Omental fat pad (tissue), 4 donors: ENCODE measurements at places on chromosomes 5 and 9.

GRCh38 chr5:116696366-116696765 is 121.7 kb upstream of the SEMA6A start:
- no peak for DNase-seq

DNA sequence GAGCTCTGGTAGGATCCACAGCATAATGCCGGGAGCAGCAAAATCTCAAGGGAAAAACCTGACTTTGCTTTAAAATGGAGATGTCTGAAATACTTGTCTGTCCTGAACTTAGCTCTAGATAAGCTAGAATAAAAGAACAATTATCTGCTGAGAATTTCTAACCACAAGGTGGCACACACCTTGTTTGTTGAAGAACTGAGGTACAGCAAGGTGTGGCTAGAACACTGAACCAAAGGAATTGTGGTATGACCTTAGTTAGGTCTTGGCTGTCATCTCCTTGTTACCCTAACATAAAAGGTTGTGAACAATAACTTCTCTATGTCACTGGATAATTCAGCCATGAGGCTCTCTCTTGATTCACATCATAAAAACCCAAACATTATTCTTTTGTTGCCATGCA is 72.3 kb upstream of the ANXA1 start:
- DNase-seq, result no peak

DNA sequence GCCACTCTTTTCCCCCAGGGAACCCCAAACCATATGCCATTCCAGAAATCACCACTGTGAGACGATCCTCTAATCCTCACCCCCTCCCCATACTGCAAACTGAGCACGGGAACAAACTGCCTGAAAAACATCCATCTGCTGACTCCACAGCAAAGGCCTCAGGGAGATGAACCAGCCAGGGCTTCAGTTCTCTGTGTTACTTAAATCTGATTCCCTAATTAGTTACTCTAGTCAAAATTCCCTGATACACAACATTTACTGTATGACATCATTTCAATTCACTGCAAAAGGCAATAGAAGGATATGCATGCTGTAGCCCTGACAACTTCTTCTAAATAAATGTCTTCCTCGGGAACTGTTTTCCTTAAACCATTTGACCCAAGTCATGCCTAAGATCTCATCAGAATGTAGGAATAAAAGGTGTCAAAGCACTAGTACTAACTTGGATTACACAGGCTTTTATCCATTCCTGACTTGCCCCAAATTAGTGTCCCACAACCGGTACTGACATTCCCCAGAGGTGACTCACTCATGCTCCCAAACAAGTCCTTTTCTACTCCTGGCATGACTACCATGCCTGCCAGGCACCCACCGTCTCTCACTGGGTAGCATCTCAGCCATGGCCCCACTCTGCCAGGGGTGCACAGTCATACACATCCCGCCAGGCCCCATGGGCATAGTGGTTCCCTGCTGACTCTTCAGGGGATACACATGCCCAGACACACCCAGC is 35.0 kb downstream of the MTX3 start:
- DNase-seq, result no peak

- DNase-seq, result no peak
These were observed 313.4 kb downstream of the DEPDC1B start for GRCh38 chr5:60386436-60387050.

- no peak for DNase-seq
These were observed 142.7 kb downstream of the MLLT3 start for GRCh38 chr9:20479419-20480155.

- DNase-seq, result no peak
These were observed 19.9 kb upstream of the PLPP1 start for GRCh38 chr5:55554585-55555202.

GRCh38 chr5:175494264-175495183 is 16.2 kb downstream of the SFXN1 start:
- DNase-seq, result no peak

- no peak for DNase-seq
These were observed 48.2 kb upstream of the ENTREP1 start for GRCh38 chr9:69276775-69277174.

DNA sequence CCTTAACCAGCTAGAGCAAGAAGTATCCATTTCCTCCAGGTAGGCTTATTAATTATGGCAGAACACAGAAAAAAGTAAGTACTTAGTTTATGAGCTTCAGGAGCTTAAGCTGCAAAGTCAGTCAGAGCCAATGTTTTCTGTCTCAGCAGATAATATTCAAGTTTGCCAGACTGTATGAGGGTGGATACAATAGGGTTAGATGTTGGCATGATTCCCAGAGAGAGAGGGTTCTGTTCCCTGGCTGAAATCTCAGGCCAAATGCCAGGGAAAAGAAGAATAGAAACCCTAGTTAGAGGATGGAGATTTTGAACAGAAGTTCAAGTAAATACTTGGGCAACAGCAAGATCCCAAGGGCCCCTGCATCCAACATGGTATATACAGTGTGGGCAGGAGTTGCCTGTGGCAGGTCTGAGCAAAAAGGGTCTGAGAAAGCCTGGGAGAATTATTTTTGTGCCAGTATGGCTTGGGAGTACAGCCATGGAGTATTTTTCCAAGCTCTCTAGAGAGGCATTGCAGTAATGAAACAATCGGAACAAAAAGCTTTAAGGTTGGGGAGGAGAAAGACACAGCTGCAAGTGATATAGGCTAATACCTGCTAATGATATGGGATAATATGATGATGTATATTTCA is 31.0 kb upstream of the ISOC1 start:
- DNase-seq, result no peak

DNA sequence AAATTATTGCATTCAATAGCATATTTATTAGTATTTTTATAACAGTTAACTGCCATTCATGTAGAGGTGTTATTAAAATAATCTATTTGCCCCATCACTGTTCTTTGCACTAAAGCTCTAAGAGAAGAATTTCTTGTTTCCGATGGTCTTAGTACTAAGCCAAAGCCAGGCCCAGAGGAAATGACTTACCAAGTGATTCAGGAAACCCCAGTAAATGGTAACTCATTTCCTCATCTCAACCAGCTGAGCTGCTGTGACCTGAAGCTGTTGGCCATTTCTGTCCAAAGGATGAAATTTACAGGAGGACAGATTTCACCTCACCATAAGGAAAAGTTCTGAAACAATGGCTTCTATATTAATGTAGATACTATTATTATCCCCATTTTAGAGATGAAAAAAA is 117.0 kb downstream of the PIK3R1 start:
- DNase-seq, result no peak

DNA sequence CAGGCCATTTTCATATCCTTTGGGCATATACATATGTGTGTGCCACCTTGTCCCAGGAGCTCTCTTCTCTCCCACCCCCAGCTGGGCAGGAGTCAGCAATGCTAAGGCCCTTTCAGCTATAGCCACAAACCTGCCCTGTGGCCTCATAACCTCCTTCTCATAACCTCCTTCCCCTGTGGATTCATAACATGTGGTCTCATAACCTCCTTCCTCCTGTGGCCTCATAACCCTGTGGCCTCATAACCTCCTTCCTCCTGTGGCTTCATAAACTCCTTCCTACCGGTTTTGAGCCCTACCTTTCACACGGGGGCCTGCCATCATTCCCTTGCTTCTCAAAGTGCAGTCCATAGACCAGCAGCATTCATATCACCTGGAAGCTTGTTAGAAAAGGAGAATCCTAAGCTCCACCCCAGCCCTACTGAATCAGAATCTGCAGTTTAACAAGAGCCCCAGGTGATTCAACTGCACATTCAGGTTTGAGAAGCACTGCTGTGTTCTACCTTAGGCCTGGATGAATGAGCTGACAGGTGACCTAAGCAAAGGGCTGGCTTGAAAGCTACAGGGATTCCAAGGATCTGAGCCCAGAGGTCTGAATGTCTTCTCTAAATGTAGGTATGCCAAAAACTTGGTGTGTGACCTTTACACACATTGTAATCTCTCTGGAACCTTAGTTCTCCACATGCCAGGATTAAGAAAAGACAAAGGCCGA is 41.9 kb upstream of the PLPP6 start:
- no peak for DNase-seq

- DNase-seq, result no peak
These were observed 186.5 kb downstream of the ERCC6L2 start for GRCh38 chr9:96062031-96062430.

DNA sequence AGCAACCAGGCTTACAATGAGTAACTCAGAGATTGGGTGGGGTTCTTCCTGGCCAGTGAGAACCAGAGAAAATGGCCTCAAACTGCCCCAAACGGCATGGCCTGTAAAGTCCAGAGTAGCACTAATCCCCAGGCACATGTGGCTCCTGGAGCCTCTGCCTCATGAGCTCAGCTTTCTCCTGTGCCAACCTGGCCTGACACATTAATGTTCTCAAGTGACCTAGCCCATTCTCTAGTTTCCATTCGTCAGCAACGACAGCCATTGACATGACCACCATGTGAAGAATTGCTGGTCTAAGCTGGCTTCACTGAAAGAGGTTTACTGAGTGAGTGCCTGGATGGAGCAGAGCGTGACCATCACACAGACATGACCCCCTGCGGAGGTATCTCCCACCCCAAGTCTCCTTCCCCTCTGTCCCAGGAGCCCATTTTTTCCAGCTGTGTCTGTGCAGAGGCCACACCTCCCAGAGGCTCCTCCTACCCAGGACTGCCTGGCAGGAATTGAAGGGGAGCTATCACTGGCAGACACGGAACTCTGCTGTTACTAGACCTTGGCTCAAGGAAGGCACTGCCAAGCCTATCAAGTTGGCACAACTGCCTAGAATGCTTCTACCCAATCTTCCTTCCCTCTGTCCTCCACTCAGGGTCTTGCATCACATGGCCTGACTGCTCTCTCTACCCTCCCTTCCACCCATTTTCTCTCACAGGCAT is 59.0 kb upstream of the BOD1 start:
- DNase-seq, result no peak

DNA sequence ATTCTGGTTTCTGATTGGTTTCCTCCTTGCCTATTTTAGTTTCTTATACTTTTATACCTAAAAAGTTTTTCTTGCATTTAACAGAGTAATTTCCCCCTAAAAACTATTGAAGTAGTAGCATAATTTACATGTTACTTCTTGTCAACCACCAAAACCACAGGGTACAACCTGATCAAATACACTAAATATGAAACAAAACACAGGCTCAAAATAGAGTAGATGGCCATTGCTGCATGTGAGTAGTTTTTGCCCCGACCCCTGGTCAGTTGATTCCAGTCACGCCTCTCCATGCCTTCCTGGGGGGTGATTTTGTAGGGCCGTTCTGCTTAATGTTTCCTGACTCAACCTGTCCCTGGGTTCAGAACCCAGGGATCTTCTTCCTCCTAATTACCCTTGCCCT is 101.8 kb downstream of the TLE4 start:
- no peak for DNase-seq

DNA sequence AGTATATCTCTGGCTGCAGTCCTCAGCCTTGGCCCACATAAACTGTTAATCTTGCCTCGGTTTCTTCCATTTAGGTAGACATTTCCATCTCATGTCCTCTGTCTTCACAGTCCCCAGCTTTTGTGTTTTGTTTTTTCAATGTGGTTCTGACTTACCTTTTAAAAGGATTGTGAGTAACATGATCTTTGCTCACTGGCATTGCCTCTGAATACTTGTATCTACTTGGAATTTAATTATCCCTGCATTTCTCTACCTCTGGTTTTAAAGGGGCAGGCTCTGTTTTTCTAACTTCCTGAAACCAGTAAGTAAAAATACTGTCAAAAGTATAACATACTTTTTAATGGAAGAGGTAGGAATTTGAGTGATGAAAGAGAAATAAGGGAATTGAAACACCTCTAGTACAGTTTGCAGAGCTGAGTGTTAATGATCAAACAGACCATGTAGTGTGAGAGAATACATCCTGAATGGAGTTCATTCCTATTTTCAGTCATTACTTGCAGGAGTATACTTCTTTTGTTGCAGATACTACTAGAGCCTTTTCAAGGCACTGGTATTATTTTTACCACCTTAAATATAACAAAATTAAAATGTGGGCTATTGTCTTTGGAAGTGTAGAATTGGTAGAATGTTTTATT is 62.6 kb downstream of the MTREX start:
- DNase-seq, result no peak

GRCh38 chr5:52560366-52560765 is 227.3 kb upstream of the ITGA1 start:
- no peak for DNase-seq

GRCh38 chr5:7250004-7250403 is 145.9 kb upstream of the ADCY2 start:
- no peak for DNase-seq

DNA sequence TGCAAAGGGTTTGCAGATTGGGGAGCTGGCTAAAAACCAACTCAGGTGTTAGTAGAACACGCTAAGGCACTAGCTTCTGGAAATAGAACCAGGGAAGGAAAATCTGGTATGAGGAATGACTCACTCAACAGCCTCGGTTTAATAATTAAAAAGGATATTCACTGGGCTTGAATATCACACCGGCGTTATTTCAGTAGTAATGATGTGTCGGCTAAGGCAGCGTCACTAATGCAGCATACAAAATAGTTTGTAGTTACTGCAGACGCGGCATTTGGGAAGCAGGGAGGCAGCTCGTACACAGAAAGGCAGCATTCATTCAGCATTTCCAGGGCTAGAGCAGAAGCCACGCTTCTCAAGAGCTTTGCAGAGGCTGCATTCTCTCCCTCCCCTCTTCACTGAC is 1.7 kb downstream of the ADRA1B start:
- DNase-seq, result no peak

DNA sequence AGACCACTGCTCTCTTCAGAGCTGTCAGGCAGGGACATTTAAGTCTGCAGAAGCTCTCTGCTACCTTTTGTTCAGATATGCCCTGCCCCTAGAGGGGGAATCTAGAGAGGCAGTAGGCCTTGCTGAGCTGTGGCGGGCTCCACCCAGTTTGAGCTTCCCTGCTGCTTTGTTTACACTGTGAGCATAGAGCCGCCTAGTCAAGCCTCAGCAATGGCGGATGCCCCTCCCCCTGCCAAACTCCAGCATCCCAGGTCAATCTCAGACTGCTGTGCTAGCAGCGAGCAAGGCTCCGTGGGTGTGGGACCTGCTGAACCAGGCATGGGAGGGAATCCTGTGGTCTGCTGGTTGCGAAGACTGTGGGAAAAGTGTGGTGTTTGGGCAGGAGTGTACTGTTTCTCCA is 59.9 kb downstream of the CAVIN4 start:
- no peak for DNase-seq

GRCh38 chr9:3980771-3981170 is 319.1 kb downstream of the GLIS3 start:
- no peak for DNase-seq

- DNase-seq, result no peak
These were observed 138.8 kb downstream of the ROR2 start for GRCh38 chr9:91811024-91811909.

DNA sequence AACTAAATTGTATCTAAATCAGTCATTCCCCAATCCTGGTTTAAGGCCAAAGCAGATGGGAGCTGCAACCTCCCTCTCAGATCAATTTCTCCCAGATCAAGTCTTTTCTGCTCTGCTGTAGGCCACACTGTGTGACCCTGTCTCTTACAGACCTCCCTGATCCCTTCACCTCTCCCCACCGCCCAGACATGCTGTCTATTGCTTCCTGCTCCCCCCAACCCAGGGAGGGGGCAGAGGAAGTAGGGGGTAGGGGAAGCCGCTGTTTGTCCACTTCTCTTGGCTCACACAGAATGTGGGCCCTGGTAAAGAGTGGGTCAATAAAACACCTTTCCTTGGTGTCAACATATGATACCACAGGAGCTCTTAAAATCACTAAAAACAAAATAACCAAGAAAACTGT is 226.3 kb downstream of the ENC1 start:
- no peak for DNase-seq

- DNase-seq, result no peak
These were observed 18.6 kb downstream of the MED10 start for GRCh38 chr5:6359555-6360322.

- no peak for DNase-seq
These were observed 61.7 kb downstream of the MRPL36 start for GRCh38 chr5:1737790-1738405.
